ENCODE measurements at places on chromosomes 4 and X.

DNA sequence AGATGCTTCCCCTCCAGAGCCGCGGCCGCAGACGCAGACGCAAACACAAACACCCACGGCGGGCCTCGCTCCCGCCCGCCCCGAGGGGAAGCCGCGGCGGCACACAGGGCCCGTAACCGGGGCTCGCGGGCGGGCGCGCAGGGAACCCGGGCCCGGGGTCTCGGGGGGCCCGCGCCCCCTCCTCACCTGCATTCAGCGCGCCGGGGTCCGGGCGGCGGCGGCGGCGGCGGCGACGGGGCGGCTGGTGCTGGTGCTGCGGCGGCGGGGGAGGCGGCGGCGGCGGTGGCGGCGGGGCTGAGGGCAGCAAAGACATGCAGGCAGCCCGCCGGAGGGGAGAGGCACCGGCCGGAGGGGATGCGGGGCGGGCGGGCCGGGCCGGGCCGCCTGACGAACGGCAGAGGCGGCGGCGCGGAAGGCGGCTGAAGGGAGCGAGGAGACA, 255 bp upstream of the CNOT6L start:
- DNase-seq = no peak

DNA sequence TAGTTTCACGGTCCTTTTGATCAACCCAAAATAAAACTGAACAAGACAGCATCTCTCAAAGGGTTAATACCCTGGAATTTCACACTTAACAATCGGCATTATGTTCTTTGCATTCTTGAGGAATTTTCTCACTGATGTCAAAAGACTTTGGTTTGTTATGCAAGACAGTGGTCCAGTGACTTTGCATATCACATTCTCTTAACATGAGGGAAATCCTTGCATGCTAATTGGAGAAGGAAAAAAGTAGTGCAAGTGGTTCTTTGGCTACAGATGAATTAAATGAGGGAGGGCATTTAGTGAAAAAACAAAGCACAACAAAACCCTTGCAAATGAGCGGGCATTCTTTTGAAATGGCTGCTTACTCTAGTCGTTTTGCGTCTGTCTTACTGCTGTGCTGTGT, 105.1 kb upstream of the LIMCH1 start:
- no peak for DNase-seq

DNA sequence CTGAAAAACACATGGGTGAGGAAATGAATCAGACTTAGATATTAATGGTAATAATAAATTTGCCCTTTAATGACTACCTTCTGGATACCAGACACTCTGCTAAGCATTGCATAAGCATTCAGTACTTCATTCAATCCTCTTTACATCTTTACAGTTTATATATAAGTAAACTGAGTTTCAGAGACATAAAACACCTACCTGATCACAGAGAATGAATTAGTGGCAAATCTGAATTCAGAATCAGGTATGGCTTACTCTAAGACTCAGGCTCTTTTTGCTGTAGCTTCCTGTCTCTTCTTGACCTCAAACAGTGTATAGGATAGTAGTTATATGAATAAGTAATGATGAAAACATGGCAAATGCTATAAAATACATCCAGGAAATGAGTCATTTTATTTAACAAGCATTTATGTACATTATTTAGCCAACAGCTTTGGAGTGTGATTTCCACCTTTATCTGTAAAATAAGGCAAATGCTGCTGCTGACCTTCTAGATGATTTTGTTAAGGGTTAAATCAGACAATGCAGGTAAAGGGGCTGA, 83.9 kb downstream of the VEGFC start:
- DNase-seq = no peak

DNA sequence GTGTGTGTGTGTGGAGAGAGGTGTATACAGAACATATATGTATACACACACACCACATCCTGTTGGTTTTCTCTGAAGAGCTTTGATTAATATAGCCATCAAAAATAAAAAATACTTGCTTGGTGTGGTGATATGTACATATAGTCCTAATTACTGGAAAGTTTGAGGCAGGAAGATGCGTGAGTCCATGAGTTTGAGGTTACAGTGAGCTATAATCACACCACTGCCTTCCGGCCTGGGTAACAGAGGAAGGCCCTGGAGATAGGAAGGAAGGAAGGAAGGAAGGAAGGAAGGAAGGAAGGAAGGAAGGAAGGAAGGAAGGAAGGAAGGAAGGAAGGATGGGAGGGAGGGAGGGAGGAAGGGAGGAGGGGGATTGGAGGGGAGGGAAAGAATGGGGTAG, 360.4 kb upstream of the CPEB2 start:
- no peak for DNase-seq

DNA sequence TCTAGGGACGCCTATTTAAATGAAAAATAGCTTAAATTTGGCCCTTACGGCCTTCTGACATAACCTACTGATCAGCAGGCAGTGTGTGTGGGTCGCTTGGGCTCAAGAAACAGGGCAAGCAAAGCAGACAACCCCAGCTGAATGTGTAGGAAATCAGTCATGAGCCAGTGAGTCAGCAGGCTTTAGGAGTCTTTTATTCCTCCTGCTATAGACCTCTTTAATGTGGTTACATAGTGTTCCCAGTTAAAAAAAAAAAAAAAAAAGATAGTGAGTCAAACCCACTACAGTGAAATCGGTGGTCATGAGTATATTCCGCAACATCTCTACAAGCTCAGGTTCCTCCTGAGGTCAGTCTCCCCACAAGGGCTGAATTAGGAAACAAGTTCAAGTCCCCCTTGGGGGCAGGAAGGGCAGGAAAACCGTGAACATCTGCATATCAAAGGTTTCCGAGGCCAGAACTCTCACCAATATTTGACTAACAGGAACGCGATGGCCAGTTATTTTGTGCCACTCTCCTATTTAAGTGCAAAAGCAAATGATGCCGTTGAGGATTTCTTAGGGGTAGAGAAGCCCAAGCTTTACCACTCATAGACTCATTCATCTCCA, 32.7 kb downstream of the ACSL1 start:
- no peak for DNase-seq

DNA sequence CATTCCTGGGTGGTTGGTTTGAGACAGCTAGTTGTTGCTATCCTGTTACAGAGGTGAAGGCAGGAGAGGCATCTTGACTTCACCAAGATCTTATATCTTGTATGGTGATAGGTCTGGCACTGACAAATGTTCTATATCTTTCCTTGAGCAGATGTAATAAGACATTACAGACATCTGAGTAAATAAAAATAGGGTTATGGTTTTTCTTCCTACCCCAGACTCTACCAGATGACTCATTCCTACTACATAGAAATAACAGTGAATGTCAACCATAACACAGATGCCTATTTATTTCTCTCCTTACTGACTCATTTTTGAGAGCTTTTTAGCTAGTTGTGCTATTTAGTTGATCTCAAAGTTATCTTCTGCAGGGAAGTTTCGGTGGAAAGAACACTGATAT, 21.9 kb downstream of the HNRNPH2 start:
- DNase-seq = no peak

DNA sequence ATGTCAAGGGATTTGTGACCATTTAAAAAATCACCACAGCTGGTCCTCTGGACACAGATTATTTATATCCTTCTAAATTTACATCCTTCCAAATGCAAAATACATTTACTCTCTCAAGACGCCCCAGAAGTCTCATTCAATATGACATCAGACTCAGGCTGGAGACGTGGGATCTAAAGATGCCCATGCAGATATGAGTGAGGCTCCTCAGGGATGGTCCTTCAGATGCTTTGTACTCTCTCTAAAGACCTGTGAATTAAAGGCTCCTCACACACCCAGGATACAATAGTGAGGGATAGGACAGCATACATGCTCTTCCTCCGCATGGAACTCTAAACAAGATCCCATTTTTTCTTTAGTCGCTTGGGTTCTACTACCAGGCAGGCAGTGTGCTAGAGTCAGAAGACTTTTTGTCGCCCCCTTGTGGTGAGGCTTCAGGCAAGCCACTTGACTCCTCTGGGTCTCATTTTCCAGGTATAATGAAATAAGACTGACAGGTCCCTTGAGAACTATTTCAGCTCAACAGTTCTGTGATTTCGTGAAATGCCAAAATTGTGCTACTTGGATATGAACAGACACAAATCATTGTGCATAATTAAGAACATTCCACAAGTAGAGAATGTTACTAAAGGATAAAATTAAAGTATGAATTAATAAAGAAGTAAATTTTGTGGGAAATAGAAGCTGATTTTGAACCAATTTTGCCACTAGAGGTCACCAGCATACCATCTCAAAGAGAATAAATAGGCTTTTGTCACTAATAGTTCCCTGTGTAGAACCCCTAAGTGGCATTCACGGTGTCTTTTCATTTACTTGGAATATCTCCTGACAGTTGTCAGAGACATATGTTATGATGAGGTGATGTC, 13.7 kb upstream of the SCOC start:
- DNase-seq = peak; percentile 74

- DNase-seq = peak; percentile 26
These were observed at the start of gene RNF128 for GRCh38 chrX:106726485-106727437. TSS of gene RNF128 (plus strand) at chrX:106726701. CDS start at chrX:106726914, 213 bp downstream.

GRCh38 chrX:105488716-105489115, 268.2 kb upstream of the TEX13A start:
- DNase-seq = no peak

- DNase-seq = no peak
These were observed 70.1 kb downstream of the CHRNA9 start for GRCh38 chr4:40405193-40405592.

DNA sequence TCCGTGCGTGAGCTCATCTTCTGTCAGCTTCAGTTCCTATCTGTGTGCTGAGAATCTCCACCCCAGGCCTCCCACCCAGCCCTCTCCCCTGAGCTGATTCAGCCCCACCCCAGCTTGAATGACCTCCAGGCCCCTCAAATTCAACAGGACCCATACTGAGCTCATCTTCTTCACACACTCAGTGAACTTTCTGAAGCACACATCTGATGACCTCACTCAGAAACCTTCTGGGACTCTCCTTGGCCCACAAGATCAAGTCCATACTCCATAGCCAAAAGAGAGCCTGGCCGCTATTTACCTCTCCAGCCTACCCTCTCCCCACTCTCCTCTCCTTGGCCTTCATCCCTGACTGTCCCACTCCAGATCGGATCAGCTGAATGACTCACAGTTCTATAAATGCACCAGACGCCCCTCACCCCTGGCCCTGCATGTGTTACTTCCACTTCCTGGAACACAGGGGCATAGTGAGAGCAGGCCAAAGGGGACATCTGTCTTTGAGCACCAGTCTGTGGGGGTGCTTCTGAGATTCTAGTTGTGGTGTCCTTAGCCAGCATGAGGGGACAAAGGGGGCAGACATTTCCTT, 62.5 kb downstream of the PJA1 start:
- no peak for DNase-seq

GRCh38 chr4:40721730-40722171, 28.0 kb upstream of the NSUN7 start:
- no peak for DNase-seq

DNA sequence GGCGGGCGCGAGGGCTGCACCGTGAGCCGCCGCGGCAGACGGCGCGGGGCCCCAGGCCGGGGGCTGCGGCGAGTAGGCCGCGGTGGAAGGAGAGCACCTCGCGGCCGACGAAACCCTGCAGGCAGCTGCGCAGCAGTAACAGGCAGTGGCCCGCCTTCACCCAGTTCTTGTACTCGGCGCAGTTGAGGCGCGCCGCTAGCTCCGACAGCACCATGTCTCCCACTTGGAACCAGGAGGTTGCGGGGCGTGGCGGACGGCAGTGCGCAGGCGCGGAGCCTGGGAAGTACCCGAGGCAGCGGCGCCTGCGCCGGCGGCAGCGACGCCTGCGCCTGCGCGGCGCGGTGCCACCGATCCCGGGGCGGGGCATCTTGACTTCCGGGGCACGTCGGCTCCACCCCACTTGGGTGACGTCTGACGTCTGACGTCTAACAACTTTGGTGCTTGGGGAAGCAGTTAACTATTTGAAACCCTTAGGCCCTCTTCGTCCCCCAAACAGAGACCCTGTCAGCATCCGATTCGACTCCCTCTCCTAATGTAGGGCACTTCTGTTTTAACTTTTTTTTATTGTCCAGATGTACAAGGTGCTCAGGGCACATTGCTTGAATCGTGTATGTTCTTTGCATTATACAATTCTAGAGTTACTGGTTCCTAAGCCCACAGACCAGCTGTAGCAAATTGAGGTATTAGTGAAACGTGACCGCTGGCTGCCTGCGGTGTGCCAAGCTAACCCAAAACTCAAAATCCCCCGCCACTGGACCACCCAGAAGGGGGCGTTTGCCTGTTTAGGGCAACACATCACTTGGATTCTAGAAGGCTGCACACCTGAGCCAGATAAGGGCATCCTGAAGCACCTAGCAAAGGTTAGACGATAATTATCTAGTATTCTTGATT, at the start of gene CXorf38:
Gene CXorf38, minus strand, starts transcription at position 255 of the 891 bp plus-strand sequence. Its CDS starts 41 bp downstream, at position 214.
- DNase-seq = peak; percentile 48

- no peak for DNase-seq
These were observed 291.9 kb upstream of the VCX3A start for GRCh38 chrX:6826856-6827255.

- no peak for DNase-seq
These were observed 14.3 kb downstream of the FAM47B start for GRCh38 chrX:34956916-34957315.

- no peak for DNase-seq
These were observed 1538.8 kb downstream of the PCDH7 start for GRCh38 chr4:32258986-32259385.

DNA sequence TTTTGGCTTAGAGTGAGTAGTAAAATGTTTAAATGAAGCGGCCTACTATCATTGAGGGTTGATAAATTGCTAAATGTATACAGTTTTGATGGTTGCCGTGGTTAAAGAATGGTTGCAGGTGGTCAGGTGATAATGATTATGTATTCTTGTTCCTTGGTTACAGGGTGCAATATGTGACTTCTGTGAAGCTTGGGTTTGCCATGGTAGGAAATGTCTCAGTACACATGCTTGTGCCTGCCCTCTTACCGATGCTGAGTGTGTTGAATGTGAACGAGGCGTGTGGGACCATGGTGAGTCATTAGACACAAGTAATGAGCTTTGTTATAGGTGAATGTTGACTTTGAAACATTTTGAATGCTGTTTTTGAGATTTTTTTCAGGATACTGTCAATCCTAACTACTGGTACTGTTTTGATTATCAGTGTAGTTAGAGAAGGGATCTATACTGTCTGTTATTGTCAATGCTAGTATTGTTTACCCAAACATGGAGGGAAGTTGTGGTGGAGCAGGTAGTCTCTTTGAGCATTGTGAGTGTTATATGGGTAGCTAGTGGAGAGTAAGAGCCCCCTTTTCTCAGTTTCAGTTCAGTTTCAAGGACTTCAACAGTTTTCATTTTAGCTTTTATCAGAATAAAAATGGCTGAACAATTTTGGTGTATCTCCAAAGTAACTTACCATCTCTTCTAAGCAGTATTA, 8.9 kb downstream of the ZNF330 start:
- DNase-seq = no peak

GRCh38 chr4:87918314-87919058, 57.0 kb upstream of the SPP1 start:
- DNase-seq = no peak

DNA sequence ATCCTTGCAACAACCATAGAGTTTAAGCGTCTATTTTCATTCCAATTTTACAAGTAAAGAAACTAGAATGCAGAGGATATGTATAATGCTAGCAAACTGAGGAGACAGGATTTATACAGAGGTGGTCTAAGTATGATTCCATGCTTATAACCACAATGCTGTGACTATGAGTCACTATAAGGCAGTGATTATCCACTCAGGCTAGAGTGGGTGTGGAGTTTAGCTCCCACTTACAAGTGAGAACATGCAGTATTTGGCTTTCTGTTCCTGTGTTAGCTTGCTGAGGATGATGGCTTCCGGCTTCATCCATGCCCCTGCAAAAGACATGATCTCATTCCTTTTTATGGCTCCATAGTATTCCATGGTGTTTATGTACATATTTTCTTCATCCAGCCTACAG, 41.6 kb upstream of the EDA2R start:
- no peak for DNase-seq

- DNase-seq = no peak
These were observed 25.5 kb downstream of the MAGEA4 start for GRCh38 chrX:151938172-151938571.

- peak; percentile 10 for DNase-seq
These were observed 98.4 kb downstream of the ZNF827 start for GRCh38 chr4:145840162-145840768.
